ENCODE measurements at places on chromosomes 13 and 19.

- no peak for DNase-seq
Observed at GRCh38 chr13:61830475-61830874, 414.8 kb upstream of the PCDH20 start.

- no peak for DNase-seq
Observed at GRCh38 chr19:41816761-41817160, 20.4 kb downstream of the CEACAM3 start.

DNA sequence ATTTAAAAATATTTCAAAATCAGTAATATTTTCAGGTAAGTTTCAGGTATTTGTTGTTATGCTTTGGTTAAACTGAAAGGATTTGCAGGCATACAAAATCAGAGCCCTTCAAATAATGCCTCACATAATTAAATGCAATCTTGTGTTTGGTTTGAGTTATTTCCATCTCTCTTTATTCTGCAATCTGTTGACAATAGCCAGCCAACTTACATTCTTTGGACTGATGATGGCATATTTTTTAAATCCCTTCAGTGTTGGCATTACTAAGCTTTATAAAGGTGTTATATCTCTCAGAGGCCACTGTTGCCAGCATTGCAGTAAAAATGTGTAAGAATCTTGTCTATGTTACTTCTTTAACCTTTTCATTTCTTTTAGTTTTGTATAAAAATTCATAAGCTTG is 257.2 kb upstream of the RFC3 start:
- DNase-seq = no peak

DNA sequence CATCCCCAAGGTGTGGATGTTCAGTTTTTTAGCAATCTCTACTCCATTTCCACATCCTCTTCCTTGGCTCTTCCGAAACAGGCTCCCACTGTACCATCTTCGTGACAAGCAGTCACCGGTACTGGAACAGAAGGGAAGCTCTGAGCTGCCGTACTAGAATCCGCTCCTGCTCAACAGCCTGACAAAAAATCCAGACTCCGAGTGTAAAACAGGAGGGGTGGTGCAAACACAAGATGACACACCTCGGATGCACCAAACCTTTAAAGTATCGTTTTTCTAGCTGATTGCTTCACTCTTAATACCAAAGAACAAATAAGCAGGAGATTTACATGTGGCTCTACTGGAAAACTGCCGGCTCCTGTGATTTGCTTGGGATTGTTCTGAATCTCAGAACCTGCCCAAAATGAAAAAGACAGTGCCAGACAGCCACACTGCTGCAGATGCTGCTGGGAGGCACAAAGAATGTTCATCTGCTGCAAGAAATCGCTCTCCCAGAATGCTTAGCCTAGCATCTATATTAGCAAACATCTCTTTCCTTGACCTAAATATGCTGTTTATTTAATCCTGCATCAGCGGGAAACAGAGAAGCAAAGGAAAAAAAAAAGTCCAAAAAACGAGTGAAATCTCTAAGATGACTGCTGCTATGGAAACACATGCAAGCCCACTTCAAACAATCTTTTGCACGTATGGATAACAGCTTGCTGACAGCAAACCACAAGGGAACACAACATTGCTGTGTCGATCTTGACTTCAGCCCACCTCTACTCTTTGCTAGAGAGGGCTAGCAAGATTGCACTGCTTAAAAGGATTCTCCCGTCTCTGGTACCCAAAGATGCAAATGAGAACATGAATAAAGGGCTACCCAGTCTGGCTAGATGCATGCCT is 38.0 kb upstream of the DOCK9 start:
- DNase-seq = no peak

DNA sequence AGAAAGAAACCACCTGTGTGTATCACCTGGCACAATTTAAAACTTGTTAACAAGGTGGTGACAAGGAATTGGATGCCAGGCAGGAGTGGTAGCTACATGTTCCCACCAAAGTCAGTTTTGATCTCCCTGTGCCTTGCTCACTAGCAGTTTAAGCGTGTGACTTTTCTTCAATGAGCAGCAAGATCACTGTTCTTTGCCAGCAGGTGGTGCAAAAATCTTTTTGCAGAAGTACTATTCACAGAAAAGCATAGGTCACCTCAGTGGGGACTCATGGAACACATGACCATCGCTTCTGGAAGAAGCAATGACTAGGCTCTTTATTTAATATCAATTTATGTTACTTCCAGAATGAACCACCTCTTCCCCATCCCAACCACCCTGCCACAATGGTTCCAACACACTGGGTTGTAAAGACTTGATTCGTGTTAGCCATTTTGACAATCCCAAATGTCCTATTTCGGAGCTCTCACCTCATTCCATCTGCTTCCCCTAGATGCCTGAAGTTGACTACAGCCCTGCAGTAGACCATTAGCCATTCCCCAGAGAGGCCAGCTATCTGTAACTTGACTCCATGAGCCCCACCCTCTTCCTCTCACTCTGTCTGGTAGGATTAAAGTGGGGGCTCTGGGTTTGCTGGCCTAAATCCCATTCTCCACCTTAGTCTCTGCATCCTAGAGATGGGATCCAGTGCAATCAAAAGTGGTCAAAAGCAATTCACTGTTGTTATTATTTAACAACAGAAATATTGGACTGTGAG is 59.1 kb upstream of the TNFRSF19 start:
- no peak for DNase-seq

GRCh38 chr13:108439556-108439955 is 170.0 kb downstream of the TNFSF13B start:
- no peak for DNase-seq

GRCh38 chr19:10086591-10087192 is 575 bp downstream of the SHFL start:
- no peak for DNase-seq
